ENCODE measurements at places on chromosomes 6 and 20. TPM values are rescaled to one million over a fixed set of nuclear protein-coding genes. Genes with fewer than 3 reads are reported as not detected.
A peak's percentile ranks its signal among the peaks of the same experiment; 100 is the strongest.

- no peak for DNase-seq
Measured at GRCh38 chr20:5492937-5493336, 176.2 kb upstream of the PROKR2 start.

- DNase-seq: no peak
Measured at GRCh38 chr6:130775411-130776012, 51.7 kb upstream of the SMLR1 start.

- DNase-seq: no peak
Measured at GRCh38 chr6:122337645-122338044, 61.8 kb upstream of the HSF2 start.

GRCh38 chr6:144321839-144322591 is 36.9 kb downstream of the UTRN start:
- DNase-seq: no peak

DNA sequence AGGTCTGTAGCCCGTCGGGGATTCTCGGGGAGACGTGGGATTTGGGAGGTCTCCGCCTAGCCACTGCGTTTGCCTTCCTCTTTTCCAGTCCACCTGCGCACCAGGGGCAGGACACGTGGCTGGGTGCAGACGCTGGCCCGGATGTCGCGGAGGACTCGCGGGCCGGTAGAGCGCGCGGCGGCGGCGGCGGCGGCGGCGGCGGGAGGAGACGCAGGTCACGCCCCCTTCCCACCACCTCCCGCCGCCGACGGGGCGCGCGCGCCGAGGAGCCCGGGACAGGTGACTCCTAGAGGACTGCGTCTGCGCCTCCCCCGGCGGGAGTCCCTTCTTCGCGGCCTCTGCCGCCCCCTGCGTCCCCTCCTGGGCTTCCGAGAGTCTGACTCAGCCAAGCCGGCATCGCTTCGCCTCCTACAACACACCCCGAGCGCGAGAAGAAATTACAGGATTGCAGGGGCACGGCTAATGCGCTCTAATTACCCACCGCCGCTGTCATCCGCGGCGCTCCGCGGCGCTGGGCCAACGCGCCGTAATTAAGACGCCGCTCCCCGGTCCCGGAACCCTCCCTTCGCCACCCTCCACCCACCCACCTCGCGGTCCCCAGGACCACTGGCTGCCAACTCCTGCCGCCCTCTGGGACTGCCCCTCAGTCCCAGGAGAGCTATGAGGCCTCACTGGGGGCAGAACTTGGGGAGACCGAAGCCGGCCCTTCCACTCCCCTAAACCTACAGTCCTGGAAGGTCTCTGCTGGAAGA is 124.5 kb downstream of the MRPL14 start:
- DNase-seq: peak; percentile 21

GRCh38 chr6:3432416-3432815 is 24.4 kb downstream of the SLC22A23 start:
- no peak for DNase-seq

The FRK gene
- total RNA-seq: 7.3 TPM

The TNF gene
- total RNA-seq: not detected

The HLA-DQA2 gene
- total RNA-seq: 0.95 TPM

The SASH1 gene
- 92.2 TPM for total RNA-seq

The SLC22A3 gene
- 11.0 TPM for total RNA-seq

The GSTA5 gene
- not detected for total RNA-seq

The OARD1 gene
- 16.9 TPM for total RNA-seq

All from urinary bladder (tissue), 4 donors.